ENCODE measurements at places on chromosomes 7 and 10. TPM values are rescaled to one million over a fixed set of nuclear protein-coding genes. Genes with fewer than 3 reads are reported as not detected.

WDR86 gene
- polyA plus RNA-seq, result 0.30 TPM

GRCh38 chr7:69657985-69658384 is 59.7 kb downstream of the AUTS2 start:
- H3K27ac ChIP-seq, result no peak overlapping the region
- H3K27me3 ChIP-seq, result no peaks in the 10 kb centered on the region
- peaks cover 14% of the 10 kb centered on the region for H3K4me1 ChIP-seq
- DNase-seq, result no peak
- no peak overlapping the region for H3K4me3 ChIP-seq

GRCh38 chr10:58066126-58066525 is 201.6 kb downstream of the IPMK start:
- H3K27me3 ChIP-seq, result no peaks in the 10 kb centered on the region
- H3K4me1 ChIP-seq, result no peaks in the 10 kb centered on the region
- no peaks in the 10 kb centered on the region for H3K36me3 ChIP-seq
- H3K4me3 ChIP-seq, result no peak overlapping the region
- no peak overlapping the region for H3K27ac ChIP-seq

- no peak for DNase-seq
- H3K4me3 ChIP-seq, result no peak overlapping the region
- H3K4me1 ChIP-seq, result peaks cover 23% of the 10 kb centered on the region
- H3K27ac ChIP-seq, result no peak overlapping the region
- no peaks in the 10 kb centered on the region for H3K36me3 ChIP-seq
Measured at GRCh38 chr10:110508806-110509544, 11.3 kb downstream of the DUSP5 start.

OPN1SW gene
- not detected for polyA plus RNA-seq

DDX50 gene
- polyA plus RNA-seq, result 17.1 TPM

DPP6 gene
- polyA plus RNA-seq, result not detected

GRCh38 chr10:75061709-75062505 is 49.5 kb upstream of the SAMD8 start:
- no peaks in the 10 kb centered on the region for H3K27me3 ChIP-seq
- no peak for DNase-seq
- no peak overlapping the region for H3K4me3 ChIP-seq
- H3K36me3 ChIP-seq, result no peaks in the 10 kb centered on the region

DNA sequence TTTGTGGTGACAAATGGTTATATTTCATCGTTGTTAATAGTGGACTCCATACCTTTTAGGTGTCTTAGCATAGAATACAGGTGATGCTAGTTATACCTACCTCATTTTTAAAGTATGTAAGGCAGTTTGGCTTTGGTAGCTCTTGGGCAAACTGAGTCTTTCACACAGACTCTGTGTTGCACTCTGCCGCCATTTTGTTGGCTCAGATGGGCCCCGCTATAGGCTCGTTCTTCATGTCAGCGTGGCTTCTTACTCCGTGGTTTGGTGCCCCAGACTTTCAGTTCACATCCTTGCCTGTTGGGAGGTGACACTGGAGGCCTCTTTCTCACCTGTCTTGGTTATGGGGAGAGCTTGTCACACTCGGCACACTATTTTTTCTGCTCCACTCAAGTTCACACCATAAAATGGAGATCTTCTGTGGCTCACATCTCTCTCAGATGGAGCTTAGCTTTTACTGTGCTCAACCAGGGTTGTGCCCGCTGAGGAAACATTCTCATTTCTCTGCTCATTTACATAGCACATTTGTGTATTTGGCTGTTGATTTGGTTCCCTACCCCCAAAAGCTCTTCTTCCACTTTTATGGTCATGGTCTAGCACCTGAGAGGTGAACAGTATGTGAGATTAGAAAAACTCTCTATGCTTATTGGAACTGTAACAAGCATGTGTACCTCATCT is 178.5 kb downstream of the ARID5B start:
- H3K27me3 ChIP-seq, result no peaks in the 10 kb centered on the region
- H3K27ac ChIP-seq, result no peak overlapping the region
- no peak overlapping the region for H3K4me3 ChIP-seq
- no peak for DNase-seq

DNA sequence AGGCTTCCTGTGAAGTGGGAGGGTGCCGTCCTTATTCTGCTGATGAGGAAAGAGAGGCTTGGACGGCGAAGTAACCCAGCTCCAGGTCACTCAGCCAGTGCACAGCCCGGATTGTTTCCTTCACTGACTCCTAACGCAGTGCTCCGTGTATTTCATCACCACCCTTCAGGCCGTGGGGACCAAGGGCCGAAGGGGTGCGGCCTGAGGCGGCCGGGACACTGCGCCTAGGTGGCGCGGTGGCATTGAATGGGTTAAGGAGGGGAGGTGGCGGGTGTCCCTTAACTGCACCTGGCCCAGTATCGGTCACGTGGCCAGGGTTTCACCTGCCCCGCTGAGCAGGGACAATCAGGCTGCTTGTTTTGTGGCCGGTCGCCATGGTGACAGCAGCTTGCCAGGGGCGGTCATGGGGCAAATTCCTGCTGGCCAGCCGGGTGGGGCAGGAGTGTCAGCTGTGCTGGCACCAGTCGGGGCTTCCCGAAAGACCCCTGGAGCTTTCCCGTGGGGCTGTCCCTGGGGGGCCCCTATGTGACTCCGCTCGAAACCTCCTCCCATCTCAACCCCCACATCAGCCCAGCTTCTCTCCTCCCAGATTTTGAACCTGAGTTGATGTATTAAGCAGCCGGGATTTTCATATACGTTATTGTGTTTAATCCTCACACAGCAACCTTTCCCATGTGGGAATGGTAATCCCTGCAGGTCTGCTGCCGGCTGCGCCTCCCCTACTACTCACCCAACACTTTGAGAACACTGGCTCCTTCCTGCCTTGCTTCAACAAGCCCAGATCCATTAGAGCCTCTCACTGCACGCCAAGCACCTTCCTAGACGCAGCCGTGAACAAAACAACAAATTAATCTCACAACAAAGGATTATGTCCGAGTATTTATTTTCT is 4.4 kb upstream of the ABHD11 start:
- H3K4me1 ChIP-seq, result peaks cover 9% of the 10 kb centered on the region
- H3K4me3 ChIP-seq, result no peak overlapping the region
- no peaks in the 10 kb centered on the region for H3K27me3 ChIP-seq

DNA sequence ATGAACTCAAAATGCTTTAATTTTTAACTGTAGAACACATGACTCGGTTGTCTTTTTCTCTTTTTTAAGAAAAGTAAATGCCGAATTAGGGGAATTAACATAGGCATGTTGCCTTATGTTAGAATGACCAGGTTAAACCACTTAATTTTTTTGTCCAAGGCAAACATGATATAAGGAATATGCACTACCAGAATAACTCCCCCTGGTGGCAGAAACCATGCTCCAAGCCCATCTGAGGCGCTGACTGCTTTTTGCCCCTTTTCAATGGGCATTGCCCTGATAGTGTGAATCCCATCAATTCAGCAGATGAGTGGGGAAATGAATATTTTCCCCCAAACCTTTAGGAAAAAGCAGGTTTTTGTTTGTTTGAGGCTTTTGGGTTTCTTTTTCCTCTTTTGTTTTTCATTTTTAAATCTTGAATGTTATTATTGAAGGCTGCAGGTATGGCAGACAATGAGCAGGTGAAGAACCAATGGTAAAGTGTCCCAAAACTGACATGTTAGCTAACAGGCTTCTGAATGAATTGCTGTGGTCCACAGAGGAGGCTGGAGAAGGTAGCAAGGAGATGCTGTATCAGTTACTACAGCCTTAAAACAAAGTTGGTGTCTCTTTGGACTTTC is 284.3 kb downstream of the SORCS3 start:
- H3K4me3 ChIP-seq, result no peak overlapping the region
- H3K27me3 ChIP-seq, result no peaks in the 10 kb centered on the region
- no peak overlapping the region for H3K27ac ChIP-seq
- H3K4me1 ChIP-seq, result no peaks in the 10 kb centered on the region

GRCh38 chr7:45967591-45968157 is 46.6 kb upstream of the IGFBP3 start:
- H3K27me3 ChIP-seq, result no peaks in the 10 kb centered on the region
- no peaks in the 10 kb centered on the region for H3K4me1 ChIP-seq
- no peak for DNase-seq

AOAH gene
- 349 TPM for polyA plus RNA-seq

- H3K27ac ChIP-seq, result peak overlapping the region; percentile 74
- H3K4me3 ChIP-seq, result peak overlapping the region; percentile 72
- peaks cover 90% of the 10 kb centered on the region for H3K4me1 ChIP-seq
Measured at GRCh38 chr7:120996988-120997345, 8.5 kb downstream of the CPED1 start.

ITGB8 gene
- polyA plus RNA-seq, result 0.28 TPM

- no peaks in the 10 kb centered on the region for H3K27me3 ChIP-seq
- H3K4me1 ChIP-seq, result no peaks in the 10 kb centered on the region
- no peaks in the 10 kb centered on the region for H3K36me3 ChIP-seq
- no peak overlapping the region for H3K4me3 ChIP-seq
- DNase-seq, result no peak
Measured at GRCh38 chr7:68041554-68041953, 1044.9 kb downstream of the TYW1 start.

DNA sequence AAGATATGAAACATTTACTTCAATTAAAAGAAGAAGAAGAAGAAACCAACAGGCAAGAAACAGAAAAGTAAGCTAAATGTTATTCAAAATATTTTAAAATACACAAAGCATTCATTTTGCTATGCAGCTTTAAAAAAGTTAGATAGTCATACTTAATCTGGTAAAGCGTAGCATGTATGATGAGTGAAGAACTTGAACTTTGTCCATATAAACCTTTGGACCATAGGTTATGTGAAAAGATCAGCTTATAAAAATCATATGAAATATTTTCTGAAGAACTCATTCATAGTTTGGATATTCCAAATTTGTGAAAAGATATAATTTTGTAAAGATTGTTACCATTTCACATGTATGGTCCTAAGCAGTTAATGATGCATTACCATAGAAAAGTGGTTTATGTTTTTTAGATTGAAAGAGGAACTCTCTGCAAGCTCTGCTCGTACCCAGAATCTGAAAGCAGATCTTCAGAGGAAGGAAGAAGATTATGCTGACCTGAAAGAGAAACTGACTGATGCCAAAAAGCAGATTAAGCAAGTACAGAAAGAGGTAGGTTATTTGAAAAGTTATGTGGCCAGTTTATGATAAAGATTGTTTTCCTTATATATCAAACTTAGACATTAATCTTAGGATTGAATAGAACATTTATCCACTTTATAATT is 37.3 kb downstream of the KIF20B start:
- peaks cover 7% of the 10 kb centered on the region for H3K4me1 ChIP-seq
- peak; percentile 25 for DNase-seq
- no peak overlapping the region for H3K4me3 ChIP-seq
- peaks cover 7% of the 10 kb centered on the region for H3K36me3 ChIP-seq
- H3K27ac ChIP-seq, result peak overlapping the region; percentile 60

- H3K27me3 ChIP-seq, result no peaks in the 10 kb centered on the region
- H3K36me3 ChIP-seq, result no peaks in the 10 kb centered on the region
- DNase-seq, result no peak
- no peak overlapping the region for H3K27ac ChIP-seq
- no peak overlapping the region for H3K4me3 ChIP-seq
Measured at GRCh38 chr7:98707076-98707475, 90.0 kb downstream of the NPTX2 start.

DNA sequence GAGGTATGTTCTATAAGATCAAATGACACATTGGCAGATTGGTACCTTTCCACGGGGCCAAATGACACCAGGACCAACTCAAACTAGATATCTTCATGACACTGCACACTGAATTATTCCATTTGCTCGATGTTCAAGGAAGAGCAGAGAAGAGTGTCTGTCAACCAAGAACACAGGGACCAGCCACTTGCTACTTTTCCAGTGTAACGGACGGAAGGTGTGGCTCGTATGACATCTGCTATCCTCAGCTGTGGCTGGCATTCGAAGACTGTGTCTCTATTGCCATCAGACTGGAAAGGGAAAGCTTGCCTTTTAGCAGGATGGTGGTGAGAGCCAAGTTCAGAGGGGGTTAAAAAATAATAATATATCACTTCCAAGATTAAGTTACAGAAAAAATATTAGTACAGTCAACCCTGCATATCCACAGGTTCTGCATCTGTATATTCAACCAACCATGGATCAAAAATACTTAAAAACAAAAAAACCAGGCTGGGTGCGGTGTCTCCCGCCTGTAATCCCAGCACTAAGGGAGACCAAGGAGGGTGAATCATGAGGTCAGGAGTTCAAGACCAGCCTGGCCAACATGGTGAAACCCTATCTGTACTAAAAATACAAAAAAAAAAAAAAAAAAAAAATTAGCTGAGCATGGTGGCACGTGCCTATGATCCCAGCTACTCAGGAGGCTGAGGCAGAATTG is 237.1 kb downstream of the PRPF18 start:
- no peak overlapping the region for H3K4me3 ChIP-seq
- DNase-seq, result no peak

DNA sequence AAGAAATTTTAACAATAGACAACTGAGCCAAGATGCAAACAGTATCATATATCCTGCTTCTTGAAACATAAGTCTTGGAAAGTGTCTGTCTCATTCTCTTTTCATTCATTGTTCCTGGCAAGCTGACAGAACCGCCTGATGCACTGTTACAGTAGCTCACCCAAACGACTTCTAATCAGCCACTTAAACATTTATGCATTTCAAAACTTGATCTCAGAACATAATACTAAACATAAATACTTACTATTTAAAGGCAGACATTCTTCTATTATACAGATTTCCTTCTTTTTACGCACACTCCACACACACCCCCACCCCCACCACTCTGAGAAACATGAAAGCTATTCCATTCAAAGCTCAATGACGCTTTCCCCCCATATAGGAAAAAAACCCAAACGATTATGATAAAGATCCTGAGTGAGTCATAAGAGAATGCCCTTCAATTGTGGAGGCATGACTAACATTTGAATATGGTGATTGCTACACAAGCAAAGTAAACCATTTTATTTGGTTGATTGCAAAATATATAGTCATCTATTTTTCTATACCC is 30.5 kb downstream of the SHTN1 start:
- no peaks in the 10 kb centered on the region for H3K27me3 ChIP-seq
- H3K36me3 ChIP-seq, result peaks cover 55% of the 10 kb centered on the region
- H3K27ac ChIP-seq, result no peak overlapping the region
- no peaks in the 10 kb centered on the region for H3K4me1 ChIP-seq

NME8 gene
- 3.2 TPM for polyA plus RNA-seq

GRCh38 chr10:57579926-57580325 is 687.8 kb downstream of the IPMK start:
- no peak overlapping the region for H3K27ac ChIP-seq
- no peaks in the 10 kb centered on the region for H3K4me1 ChIP-seq
- no peak for DNase-seq
- H3K27me3 ChIP-seq, result no peaks in the 10 kb centered on the region
- no peaks in the 10 kb centered on the region for H3K36me3 ChIP-seq
- no peak overlapping the region for H3K4me3 ChIP-seq

- H3K27me3 ChIP-seq, result no peaks in the 10 kb centered on the region
- DNase-seq, result no peak
- H3K27ac ChIP-seq, result no peak overlapping the region
- H3K36me3 ChIP-seq, result no peaks in the 10 kb centered on the region
- H3K4me1 ChIP-seq, result no peaks in the 10 kb centered on the region
- no peak overlapping the region for H3K4me3 ChIP-seq
Measured at GRCh38 chr7:108211382-108212201, 81.4 kb upstream of the LAMB4 start.

Measured in CD14-positive monocyte (primary cell).